ENCODE measurements at places on chromosomes 13 and 19. TPM values are rescaled to one million over a fixed set of nuclear protein-coding genes. Genes with fewer than 3 reads are reported as not detected.

The MEF2B gene
- not detected for total RNA-seq

The TIMM44 gene
- 108 TPM for total RNA-seq

The PTH2 gene
- total RNA-seq, result not detected

The ZNF541 gene
- not detected for total RNA-seq

The MEIS3 gene
- total RNA-seq, result not detected
